ENCODE measurements at places on chromosomes 4 and X.

- no peak for DNase-seq
Observed at GRCh38 chrX:112662559-112663427, 16.9 kb downstream of the LHFPL1 start.

GRCh38 chr4:158333820-158334219, 123.5 kb downstream of the TMEM144 start:
- DNase-seq = no peak

DNA sequence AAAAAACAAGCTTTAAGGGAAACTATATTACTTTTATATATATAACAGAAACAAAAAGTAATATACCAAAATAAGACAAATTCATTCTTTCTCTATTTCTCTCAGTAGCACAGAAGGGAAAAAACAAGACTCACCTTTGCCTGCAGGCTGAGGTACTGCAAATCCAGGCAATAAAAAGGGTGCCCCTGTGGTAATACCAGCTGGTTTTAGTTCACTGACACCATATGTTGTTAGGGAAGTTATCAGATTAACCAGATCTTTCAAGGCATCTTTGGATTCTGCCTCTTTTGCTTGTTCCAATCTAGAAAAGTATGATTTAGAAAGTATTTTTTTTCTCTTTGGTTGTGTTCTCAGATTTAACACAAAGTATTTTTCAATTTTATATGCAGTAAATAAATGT, 139.8 kb downstream of the WDFY3 start:
- DNase-seq = no peak

- no peak for DNase-seq
Observed at GRCh38 chr4:89617317-89617716, 219.6 kb downstream of the SNCA start.

- DNase-seq = no peak
Observed at GRCh38 chr4:54929459-54929858, 195.9 kb downstream of the KDR start.

DNA sequence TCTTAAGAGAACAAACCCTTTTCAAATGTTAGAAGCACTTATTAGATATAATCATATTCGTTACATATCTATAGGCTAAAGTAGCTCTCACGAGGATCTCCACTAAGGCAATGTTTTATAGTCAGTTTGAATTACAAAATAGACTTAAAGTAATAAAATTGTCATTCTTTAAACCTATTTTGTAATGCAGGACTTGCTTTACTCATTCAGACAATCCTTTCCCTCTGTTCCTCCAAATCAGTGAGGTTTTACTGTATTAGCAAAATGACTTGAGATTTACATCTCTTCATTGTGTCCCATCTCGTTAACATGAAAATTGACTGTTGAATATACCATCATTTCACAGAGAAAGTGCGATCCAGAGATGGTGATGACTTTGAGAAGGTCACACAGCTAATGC, 264.4 kb downstream of the THOC2 start:
- DNase-seq = no peak

DNA sequence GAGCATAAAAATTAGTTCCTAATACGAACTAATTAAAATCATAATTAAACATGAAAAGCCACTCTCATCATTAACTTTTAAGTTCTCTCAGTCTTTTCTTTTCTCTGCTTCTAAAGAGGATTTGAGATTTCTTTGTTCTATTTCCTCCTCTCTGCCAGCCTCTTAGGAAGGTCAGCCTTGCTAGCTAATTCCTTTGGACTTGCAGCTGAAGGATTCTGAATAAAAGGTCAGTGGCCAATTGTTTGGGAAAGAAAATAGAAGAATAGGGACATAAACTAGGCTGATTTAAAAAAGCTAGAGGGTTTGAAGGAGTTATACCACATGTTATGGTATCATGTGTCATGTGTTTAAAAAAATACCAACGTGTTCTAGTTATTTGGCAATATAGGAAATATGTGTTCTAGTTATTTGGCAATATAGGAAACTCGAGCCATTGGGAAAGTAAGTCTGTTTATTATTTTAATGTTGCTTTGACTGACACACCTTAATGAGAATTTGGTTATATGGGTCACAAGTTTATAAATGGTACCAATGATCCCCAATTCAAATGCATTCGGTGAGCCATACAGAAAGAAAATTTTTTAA, 1668.7 kb upstream of the PCDH7 start:
- DNase-seq = no peak

GRCh38 chr4:176052744-176053143, 12.9 kb upstream of the WDR17 start:
- DNase-seq = no peak

- DNase-seq = no peak
Observed at GRCh38 chrX:150211988-150212387, 151.1 kb upstream of the MAMLD1 start.

GRCh38 chrX:3024176-3024575, 17.1 kb upstream of the ARSF start:
- DNase-seq = no peak

DNA sequence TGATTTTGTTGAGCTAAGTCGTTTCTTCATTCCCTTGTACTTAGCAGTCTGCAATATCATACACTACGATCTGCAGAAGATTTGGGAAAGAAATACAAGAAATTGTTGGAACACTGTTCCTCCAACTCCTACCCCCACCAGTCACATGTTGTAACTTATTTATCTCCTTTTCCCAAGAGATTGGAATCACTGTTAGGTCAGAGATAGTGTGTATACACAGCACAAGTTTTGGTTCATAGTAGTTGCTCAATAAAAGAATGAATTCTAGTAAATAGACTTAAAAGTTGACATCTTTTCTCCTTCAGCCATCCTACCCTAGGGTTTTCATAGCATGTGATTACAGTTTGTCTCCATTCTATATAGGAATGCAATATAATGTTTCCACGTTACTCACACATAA, 68.8 kb downstream of the ARFIP1 start:
- DNase-seq = no peak

- no peak for DNase-seq
Observed at GRCh38 chrX:123361371-123361770, 177.3 kb downstream of the GRIA3 start.

DNA sequence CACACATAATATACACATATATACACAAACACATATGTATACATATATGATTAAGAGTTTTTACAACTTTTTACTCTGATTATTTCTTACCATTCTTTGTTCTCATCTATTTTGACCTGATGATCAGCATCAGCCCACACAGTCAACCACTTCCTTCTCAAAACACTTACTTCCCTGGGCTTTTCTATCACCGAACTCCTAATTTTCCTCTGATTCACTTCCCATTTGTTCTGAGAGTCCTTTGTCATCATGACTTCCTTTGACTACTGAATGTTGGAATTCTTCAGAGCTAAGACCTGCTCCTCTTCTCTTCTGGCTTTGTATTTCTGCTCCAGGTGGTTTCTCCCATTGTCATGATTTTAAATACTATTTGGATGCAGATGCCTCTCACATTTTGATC, 209.5 kb upstream of the AFF2 start:
- no peak for DNase-seq

GRCh38 chr4:73679836-73680235, 59.6 kb upstream of the RASSF6 start:
- DNase-seq = no peak

- no peak for DNase-seq
Observed at GRCh38 chr4:18981234-18981615, 959.7 kb upstream of the LCORL start.

- DNase-seq = no peak
Observed at GRCh38 chrX:74179071-74179470, 124.9 kb upstream of the ZCCHC13 start.

DNA sequence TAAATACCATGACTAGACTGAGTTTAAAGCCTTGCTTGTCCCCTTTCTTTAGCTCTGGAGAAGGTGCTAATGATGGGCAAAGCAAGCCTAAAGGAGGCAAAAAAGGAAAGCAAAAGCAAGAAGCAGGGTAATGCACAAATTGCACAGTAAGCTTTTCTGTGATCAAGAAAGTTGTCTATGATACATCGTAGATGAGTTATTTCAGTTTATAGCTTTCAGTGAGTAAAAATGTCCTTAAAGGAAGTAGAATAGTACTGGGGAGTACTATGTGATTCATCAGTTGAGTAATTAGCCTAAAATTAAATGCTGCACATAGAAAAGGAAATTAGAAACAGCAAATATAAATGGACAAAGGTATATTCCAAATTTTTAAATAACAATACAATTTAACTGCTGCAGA, 50.2 kb upstream of the PDE5A start:
- DNase-seq = no peak

DNA sequence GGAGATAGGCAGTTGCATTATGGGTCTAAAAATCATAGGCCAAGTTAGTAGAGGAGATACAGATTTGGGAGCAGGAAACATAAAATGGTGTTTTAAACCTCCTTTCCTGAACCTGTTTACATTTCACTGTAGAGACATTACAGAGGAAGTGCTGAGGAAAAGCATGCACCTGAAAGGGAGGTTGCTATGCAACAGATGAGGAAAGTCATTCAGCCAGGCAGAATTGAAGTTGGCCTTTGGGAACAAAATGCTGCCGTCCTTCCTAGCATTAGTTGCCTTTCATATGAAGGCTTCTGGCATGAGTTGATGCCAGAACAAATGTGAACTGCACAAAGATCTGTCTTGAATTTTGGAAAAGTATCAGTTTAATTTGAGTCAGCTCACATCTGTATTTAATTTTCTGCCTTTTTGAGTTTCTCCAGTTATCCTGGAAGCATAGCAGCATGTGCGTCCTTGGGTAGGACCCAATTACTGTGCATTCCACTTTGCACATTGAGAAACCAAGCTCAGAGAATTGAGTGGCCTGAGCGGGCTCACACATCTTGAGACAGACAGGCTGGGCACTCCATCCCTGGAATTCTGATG, 38.2 kb downstream of the MAGED1 start:
- DNase-seq = no peak

DNA sequence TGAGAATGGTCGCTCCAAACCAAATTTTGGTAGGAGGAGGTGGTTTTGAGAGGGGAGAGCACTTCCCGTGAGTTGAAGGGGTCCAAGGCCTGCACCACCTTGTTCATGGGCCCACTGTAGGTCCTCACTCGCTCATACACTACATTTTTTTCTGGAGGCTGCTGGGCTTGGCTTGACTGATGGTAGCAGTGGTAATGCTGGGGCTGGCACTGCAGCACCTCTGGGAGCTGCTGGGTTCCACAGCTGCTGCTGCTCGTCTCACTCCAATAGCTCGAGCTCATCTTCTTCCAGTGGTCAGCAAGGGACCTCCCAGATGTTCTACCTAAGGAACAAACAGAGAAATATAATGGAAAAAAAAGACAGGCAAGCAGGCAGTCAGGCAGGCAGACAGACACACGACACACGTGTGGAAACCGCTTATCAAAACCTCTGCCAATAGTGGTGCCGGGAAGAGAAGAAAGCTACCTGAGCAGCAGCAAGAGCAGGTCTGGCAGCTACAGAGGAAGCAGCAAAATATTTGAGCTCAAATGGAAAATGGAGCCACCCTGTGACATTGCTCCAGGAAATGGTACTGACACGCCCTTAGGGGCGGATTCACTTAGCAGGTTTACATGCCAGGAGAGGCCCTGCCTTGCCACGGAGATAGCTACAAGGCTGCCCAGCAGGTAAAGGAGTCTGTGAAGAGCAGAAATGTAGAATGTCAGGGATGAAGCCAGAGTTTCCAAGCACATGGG, at the start of gene POF1B:
Gene POF1B (minus strand): TSS at position 492 of the 734 bp plus-strand sequence. CDS start 211 bp downstream, at position 281.
- DNase-seq = no peak

GRCh38 chr4:81432825-81433224, 38.9 kb downstream of the RASGEF1B start:
- DNase-seq = no peak

- DNase-seq = no peak
Observed at GRCh38 chrX:87236830-87237440, 280.7 kb upstream of the KLHL4 start.

DNA sequence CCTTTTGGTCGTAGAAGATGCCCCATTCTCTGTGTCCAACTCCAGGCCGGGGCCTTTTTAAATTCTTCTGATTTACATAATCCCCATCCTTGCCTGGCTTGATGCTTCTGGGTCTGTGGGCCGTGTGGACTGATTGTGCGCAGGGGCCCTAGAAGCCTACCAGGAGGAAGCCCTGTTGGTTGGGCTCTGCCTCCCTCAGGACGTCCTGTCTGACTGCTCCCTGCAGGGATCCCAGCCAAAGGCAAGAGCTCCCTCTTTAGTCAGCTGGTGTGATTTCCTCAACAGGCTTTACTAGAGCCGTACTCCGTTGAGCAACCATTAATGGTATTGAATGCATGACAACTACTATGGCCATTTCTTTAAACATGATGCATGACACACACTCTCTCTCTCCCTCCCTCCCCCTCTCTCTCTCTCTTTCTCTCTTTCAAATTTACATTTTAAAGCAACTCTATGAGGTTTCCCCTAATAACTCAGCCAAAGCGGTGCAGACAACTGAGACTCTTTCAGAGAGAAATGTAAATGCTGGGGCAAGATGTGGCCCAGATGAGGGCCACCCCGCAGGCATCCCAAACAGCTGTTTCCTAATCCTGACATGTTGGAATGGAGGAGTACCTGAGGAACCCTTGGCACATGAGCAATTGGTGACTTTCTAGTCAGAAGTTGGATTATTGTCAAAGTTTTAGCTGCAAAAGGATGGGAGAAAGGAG, 117.3 kb downstream of the DRD5 start:
- no peak for DNase-seq

Measured in NK-92 treated with Interleukin-12 subunit alpha and Interleukin-12 subunit beta, amount 100 ng/mL, for 24 hours (cell line).